Psoas muscle (tissue), 8 donors: ENCODE measurements at places on chromosomes 7 and 10. TPM values are rescaled to one million over a fixed set of nuclear protein-coding genes. Genes with fewer than 3 reads are reported as not detected.

The GNAI1 gene
- 5.1 TPM for total RNA-seq

The UBE2D1 gene
- total RNA-seq = 36.6 TPM

The ADAMTS14 gene
- total RNA-seq = 0.06 TPM

- no peak for DNase-seq
These were observed 77.6 kb downstream of the DENND2A start for GRCh38 chr7:140562926-140563481.

The CFAP70 gene
- total RNA-seq = 0.86 TPM

- no peak for DNase-seq
These were observed 73.3 kb upstream of the MTPN start for GRCh38 chr7:136050462-136050847.

- DNase-seq = no peak
These were observed 68.6 kb downstream of the KMT2C start for GRCh38 chr7:152367170-152367569.

DNA sequence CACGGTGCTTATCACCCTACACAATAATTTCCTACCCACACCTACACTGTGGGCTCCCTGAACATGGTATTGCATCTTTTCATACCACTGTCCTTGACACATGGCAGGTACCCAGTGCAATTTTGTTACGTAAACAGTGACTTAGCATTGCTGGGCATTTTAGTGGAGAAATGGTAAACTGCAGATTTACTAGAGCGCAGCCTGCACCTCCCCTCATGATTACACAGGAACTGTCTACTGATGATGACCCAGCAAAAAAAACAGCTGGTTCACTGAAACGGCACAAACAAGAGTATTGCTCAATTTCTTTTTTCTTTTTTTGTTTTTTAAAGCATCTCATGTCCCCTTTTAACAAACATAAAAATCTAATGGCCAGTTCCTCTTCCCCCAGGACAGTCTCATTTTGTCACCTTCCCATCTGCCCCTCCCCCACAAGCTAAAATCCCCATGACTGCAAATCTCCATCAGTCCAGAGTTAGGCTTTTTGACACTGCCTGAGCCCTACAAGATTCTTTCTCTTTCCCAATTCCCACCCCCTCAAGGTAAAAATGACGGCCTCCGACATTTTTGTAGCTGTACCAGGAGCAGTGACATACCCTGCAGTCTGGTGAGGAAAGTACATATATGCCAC, 2.8 kb downstream of the ZNF746 start:
- DNase-seq = no peak
